ENCODE measurements at places on chromosomes 4 and X.

DNA sequence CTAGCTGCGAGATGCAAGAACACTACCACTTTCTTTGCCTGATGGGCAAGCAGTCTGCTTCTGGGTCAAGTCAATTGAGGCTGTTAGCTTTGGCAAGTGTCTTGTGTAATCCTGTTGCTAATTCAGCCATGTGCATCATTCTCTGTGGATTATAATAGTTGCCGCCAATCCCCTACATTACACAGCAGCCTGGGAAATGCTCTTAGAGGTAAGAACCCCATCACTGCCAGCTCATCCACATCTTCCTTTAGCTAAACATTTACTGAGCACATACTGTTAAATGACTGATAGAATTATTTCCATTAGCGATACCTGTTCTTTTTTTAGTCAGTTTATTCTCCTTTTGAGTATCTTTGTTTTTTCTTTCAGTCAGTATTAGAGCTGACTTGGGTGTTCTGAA lies 116.2 kb downstream of the CBR4 start:
- DNase-seq = no peak

- no peak for DNase-seq
Measured at GRCh38 chr4:29131304-29131703, 1588.9 kb upstream of the PCDH7 start.

DNA sequence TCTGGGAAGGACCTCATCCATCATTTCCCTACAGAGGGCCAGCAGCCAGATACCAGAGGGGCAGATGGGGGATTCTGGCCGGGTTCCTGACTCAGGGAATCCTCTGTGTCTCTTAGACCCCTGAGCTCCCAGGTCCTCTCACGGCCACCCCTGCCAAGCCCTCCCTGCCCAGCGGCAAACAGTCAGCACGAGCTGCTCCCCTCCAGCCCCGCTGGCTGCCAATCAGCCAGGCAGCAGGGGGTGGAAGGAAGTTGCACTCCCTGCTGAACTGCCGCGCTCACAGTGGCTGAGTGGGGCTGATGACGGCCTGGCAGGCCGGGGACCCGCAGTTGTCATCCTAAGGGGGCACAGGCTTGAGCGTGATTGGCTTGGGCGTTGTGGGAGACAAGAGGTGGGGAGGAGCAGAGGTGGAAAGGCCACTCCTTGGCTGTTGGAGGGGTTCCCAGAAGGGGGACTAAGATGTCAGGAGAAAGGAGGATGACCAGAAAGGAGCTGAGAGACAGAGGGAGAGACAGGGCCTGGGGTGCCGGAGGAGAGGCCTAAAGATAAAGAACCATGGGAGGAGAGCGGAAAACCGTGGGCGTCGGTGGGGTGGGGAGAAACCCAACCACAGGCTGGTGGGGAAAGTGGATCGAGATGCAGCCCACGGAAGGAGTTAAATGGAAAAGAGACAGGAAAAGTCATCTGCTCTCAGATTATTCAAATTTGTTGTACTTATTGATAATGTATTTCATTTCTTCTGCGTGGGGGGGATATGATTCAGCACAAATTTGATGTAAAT lies 4.4 kb upstream of the CCDC149 start:
- DNase-seq = no peak

- no peak for DNase-seq
Measured at GRCh38 chr4:14138106-14138505, 510.6 kb upstream of the BOD1L1 start.

DNA sequence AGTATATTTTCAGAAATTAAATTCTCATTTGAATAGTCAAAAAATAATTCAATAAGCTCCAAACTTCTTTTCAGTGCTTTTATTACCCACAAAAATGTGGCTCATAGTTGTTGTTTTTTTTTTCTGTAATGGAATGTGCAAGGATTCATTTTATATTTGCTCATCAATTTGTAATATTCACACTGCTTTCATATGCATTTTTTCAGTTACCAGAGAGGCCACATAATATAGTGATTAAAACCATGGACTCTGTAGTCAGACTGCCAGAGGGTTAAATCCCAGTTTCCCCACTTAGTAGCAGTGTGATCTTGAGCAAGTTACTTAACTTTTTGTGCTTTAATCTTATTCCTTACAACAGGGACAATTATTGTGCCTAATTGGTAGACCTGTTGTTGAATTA lies 64.5 kb downstream of the FAM9B start:
- DNase-seq = no peak

- DNase-seq = peak; percentile 66
Measured at GRCh38 chr4:39637586-39638353, 895 bp downstream of the SMIM14 start.

DNA sequence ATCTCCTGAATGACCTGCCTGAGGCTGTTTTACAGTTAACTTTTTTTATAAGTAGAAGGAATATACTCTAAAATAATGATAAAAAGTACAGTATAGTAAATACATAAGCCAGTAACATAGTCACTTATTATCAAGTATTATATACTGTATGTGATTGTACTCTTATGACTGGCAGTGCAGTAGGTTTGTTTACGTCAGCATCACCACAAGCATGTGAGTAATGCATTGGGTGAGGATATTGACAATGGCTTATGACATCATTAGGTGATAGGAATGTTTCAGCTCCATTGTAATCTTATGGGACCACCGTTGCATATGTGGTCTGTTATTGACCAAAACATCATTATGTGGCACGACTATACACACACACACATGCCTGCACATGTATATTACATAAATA lies 20.5 kb downstream of the NUDT9 start:
- DNase-seq = no peak

- no peak for DNase-seq
Measured at GRCh38 chr4:113349430-113349829, 300.0 kb downstream of the ANK2 start.

- DNase-seq = no peak
Measured at GRCh38 chrX:38352362-38352761, at the start of gene OTC. Gene OTC, plus strand, starts transcription at chrX:38352604. Its CDS starts 93 bp downstream, at chrX:38352697.

GRCh38 chrX:22526339-22526738 lies 253.6 kb downstream of the CBLL2 start:
- no peak for DNase-seq

- no peak for DNase-seq
Measured at GRCh38 chr4:39729557-39729956, 31.6 kb downstream of the UBE2K start.

DNA sequence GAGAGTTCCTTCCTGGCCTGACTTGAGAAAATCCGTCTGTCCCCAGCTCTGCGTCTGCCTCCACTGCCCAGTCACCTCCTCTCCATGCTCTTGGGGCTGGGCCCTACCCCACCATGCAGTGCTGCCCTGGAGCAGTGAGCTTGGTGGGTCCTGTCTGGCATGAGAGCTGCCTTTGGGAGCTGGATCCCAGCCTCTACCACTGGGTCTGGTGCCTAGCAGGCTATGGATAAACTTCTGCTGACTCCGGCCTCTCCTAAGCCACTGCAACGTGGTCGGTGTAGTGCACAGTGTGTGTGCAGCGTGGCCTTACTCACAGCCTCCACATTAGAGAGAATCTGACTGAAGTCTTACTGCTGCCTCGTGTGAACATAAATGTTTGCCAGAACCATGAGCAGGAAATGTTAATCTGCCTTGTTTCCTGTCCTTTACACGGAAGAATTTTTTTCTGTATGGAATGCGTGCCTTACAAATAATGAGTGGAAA lies 47.6 kb downstream of the HTT start:
- no peak for DNase-seq

Data from right forelimb (tissue), 1 donor.